ENCODE measurements at places on chromosomes 1 and 21.

DNA sequence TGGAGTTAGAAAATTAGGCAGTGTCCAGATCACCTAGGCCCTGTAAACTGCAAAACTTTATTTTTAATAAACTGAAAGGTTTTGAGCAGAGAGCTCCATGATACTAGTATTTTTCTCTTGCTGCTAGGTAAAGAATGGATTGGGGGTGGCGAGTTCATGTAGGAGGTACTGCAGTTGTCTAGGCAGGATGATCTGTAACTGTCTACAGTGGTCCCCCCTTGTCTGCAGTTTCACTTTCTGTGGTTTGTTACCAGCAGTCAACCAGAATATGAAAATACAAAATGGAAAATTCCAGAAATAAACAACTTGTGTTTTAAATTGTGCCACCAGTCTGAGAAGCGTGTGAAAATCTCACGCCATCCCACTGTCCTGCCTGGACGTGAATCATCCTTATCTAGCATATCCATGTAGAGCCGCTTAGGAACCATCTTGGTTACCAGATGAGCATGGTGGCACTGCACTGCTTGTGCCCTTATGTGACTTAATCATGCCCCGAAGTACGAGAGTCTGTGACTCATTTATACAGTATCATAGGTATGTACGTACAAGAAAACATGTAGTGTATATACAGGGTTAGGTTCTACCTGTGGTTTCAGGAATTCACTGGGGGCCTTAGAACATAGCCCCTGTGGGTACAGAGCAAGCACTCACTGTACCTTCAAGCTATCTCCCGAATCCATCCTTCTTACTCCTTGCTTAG lies 94.2 kb downstream of the AHCTF1 start:
- no peak for DNase-seq

- no peak for DNase-seq
Measured at GRCh38 chr1:162397039-162397448, 14.9 kb downstream of the SH2D1B start.

DNA sequence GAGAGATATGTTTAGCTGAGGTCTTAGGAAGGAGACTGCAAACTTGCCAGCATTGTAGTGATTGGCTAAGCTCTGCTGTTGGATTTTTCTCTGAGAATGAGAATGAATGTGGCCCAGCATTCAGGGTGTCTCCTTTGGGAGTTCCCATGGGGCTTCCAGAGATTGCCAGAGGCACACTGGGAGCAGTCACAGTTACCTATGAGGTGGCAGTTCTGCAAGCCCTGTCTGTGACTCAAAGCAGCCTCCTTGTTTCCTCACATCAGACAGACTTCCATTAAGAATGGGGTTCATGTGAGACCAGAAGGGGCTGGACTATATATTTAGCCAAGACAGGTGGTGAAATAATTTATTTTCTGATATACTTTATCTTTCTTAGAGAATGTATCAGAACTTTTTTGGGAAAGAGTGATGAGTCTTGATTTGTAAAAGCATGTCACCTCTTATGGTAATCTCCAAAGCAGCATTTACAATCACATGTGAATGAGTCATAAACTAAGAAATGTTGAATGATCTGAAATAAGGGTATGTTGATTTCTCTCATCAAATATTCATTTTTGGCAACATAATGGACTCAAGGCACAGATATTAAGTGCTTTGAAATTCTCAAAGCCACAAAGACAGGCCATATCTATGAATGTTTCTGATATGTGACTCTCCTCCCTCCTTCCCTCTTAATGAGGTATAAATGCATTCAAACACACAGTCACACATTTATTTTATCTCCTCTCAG lies 9.5 kb upstream of the SLC19A2 start:
- DNase-seq: no peak

DNA sequence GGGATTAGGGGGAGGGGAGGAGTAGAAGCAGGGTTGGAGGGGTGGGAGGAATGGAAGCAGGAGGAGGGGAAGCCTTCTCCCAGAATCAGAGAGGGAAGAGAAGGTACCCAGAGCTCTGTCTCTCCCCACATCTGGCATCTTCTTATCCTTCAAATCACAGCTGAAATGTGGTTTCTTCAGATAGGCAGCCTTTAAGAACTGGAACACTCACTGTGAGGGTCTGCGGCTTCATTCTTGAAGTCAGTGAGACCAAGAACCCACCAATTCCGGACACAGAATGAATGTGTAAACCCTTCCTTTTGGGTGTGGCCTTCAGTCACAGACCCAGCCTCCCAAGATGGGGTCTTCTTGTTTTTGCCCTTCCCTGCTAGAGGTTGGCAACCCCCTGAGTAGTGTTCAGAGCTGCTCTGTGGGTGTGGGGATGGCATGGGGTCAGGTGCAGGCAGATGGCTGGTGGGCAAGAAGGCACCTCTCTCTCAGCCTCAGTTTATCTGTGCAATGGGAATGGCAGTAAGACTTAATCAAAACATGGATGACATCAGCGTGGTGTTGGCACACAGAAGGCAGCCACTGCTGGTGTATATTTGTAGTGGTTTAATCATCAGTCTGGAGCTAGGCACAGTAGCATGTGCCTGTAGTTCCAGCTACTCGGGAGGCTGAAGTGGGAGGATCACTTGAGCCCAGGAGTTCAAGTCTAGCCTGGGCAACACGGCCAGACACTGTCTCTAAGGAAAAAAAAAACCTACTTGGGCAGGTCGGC lies 7.2 kb downstream of the FAAH start:
- DNase-seq: no peak

DNA sequence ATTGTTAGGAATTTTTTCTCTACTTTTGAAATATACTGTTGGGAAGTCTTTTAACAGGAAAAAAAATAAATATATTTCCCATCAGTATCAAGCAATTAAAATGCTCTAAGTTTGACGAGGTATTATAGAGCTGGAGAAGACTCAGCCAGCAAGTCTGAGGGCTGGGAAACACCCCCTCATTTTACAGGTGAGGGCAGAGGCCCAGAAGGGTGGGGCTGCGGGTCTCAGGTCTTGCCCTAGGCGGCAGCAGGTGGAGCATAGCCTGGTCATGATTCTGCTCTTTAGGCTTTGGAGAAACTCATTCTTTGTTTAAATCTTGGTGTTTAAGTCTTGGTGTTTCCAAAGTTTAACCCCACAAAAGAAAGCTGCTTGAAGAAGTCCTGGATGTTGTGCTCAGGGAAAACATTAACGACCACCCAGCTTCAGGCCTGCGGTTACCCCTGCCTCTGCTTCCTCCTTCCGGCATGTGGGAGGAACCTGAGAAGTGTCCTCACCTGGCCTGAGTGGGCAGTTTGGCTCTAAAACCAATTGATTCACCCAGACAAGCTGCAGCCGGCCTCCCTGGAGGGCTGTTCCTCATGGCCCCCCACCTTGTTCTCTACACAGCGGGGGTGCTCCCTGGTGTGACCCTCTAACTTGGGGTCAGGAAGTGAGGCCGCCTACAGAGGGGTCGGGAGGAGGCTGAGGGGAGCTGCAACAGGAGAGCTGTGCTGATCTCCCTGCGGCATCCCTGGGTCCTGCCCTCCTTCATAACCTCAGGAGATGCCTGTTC lies 41.7 kb downstream of the OLFML2B start:
- no peak for DNase-seq

Measured in AG08396 (cell line).